ENCODE measurements at places on chromosomes 12 and 14.

DNA sequence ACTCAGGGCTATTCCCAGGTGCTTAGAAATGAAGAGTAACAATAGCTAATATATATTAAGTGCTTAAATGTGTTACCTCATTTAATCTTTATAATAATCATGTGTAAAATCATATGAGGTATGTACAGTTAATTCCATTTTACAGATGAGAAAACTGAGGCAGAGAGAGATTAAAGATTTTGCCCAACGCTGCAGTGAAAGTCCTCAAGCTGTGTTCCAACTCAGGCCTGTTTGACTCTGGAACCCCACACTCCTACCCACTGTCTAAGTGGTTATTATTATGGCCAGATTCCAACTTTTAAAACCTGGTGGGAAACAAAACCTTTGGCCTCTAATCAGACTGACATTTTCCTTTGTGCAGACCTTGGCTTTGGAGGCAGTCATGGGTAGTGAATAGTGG, 10.2 kb downstream of the CMTM5 start:
- no peak for DNase-seq

GRCh38 chr14:34029921-34030334, 79.1 kb upstream of the EGLN3 start:
- DNase-seq, result peak; percentile 13

DNA sequence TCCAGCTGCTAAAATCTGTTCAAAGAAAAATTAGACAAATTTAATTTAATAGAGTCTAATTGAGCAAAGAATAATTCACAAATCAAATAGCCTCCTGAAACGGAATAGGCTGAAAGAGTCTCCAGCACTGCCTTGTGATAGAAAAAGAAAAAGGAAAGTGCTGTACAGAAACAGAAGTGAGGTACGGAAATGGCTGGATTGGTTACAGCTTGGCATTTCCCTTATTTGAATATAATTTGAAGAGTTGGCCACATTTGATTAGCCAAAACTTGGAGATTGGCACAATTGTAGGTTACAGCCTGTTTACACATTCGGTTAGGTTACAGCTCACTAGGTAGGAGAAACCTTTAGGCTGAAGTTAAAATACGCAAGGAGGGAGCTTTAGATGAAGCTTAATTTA, 24.8 kb upstream of the PCED1B start:
- DNase-seq, result no peak

DNA sequence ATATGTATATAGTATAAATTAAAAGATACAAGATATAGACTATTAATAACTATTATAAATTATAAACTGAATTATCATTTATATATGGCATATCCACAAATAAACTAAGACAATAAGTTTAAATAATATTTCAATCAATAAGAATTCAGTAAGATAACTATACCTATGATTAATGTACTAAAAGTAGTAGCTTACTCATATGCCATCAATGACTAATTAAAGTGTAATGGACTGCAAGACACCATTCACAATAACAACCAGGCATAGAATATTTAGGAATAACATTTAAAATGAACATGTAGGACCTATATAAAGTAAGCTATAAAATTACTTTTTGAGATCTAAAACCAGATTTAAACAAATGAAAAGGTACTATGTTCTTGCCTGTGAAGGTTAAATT, 18.8 kb downstream of the KCNC2 start:
- DNase-seq, result no peak

- DNase-seq, result no peak
Observed at GRCh38 chr12:89281539-89281867, 70.8 kb downstream of the DUSP6 start.

All from astrocyte of the spinal cord (primary cell).